ENCODE measurements at places on chromosomes 5 and 9. TPM values are rescaled to one million over a fixed set of nuclear protein-coding genes. Genes with fewer than 3 reads are reported as not detected.

GRCh38 chr5:171654881-171655280 lies 130.7 kb upstream of the SMIM23 start:
- no peak overlapping the region for H3K27ac ChIP-seq
- no peak for DNase-seq
- H3K27me3 ChIP-seq, result no peaks in the 10 kb centered on the region
- no peaks in the 10 kb centered on the region for H3K4me1 ChIP-seq

The PDZD2 gene
- total RNA-seq, result 4.4 TPM

The SHOC1 gene
- under 0.01 TPM for total RNA-seq

The SPATA31A3 gene
- not detected for total RNA-seq

DNA sequence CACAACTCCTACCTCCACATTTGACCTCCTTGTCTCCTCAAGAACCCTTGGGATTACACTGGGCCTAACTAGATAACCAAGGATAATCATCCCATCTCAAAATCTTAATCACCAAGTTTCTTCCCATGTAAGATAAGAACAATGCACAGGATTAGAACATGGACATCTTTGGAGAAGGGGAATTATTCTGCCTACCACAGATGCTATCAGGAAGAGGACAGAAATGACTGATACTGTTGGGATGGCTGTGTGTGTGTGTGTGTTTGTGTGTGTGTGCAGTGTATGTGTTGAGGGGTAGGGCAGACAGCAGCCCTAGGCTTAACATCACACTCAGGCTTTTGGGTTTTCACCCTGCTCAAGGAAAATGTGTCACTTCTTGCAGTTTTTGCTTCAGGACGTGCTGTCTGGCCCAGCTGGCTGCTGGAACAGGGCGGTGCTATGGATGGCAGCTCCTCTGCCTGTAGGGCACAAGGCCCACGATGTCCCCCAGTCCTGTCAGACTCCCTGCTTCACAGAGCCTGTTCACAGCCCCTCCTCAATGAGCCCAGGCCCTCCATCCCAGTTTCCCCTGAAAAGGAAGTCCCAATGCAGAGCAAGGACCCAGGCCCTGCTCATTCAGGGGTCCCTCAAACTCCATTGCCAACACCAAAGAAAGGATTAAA lies 7.7 kb downstream of the CA9 start:
- no peaks in the 10 kb centered on the region for H3K36me3 ChIP-seq
- H3K4me1 ChIP-seq, result no peaks in the 10 kb centered on the region
- no peak for DNase-seq
- no peaks in the 10 kb centered on the region for H3K27me3 ChIP-seq
- H3K4me3 ChIP-seq, result no peak overlapping the region

DNA sequence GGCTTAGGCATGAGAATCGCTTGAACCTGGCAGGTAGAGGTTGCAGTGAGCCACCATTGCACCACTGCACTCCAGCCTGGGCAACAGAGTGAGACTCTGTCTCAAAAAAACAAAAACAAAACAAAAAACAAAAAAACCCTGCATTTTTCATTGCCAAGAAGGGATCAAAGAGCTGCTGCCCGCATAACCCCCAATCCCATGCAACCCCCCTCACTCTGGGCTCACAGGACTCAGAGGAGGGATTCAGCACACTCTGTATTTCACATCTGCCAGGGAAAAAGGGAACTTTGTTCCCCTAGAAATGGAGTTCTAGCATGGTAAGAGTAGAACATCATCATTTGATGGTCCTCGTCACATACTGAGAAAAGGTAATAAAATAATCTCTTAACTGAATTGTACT lies 153.9 kb upstream of the GNA14 start:
- no peak for DNase-seq
- no peak overlapping the region for H3K4me3 ChIP-seq
- H3K27me3 ChIP-seq, result no peaks in the 10 kb centered on the region

The OR1Q1 gene
- not detected for total RNA-seq

The PCDHB5 gene
- 0.38 TPM for total RNA-seq

GRCh38 chr9:125878164-125878631 lies 131.0 kb downstream of the PBX3 start:
- DNase-seq, result no peak
- H3K4me1 ChIP-seq, result no peaks in the 10 kb centered on the region
- H3K27me3 ChIP-seq, result no peaks in the 10 kb centered on the region
- no peaks in the 10 kb centered on the region for H3K36me3 ChIP-seq

- no peak overlapping the region for H3K4me3 ChIP-seq
- no peaks in the 10 kb centered on the region for H3K36me3 ChIP-seq
- no peaks in the 10 kb centered on the region for H3K27me3 ChIP-seq
- H3K27ac ChIP-seq, result no peak overlapping the region
Observed at GRCh38 chr9:88087906-88088305, 50.4 kb downstream of the SPATA31C2 start.

The LMBRD2 gene
- 12.4 TPM for total RNA-seq

GRCh38 chr5:66757219-66757833 lies 161.1 kb downstream of the MAST4 start:
- H3K27me3 ChIP-seq, result no peaks in the 10 kb centered on the region
- no peak overlapping the region for H3K27ac ChIP-seq
- H3K4me1 ChIP-seq, result no peaks in the 10 kb centered on the region
- H3K4me3 ChIP-seq, result no peak overlapping the region
- DNase-seq, result peak; percentile 57

The PSAT1 gene
- 20.8 TPM for total RNA-seq

- H3K4me1 ChIP-seq, result peaks cover 7% of the 10 kb centered on the region
- no peaks in the 10 kb centered on the region for H3K36me3 ChIP-seq
Observed at GRCh38 chr9:98256756-98257155, 1.3 kb upstream of the TBC1D2 start.

DNA sequence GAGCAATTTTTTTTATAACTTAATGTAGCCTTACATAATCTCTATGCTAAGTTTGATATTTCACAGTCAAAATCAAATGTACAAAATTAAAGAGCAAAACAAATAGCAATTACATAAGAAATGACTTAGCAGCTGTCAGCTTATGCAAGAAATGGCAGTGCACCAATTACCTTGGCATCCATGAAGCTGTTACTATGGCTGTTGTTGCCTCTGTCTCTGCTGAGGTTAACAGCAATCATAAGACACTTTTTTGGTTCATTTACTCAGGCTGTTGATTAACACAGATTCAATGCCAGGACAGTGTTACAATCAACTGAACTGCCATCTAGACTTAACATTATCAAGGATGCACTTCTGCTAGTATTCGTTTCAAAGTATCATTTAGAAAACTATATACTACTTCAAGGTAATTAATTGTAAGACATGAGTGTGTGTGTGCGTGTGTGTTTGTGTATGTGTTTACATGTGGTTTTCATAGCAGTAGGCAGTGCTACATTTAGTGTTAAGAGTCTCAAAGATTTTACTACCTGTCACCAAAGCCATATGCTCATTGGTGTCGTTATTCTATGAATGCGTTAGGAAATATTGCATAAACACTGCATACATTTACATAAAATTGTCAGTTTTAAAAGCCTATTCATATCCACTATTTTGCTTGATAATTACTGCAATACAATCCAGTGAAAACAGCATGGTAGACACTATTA lies 1084.2 kb upstream of the COX7C start:
- no peak overlapping the region for H3K27ac ChIP-seq
- no peak overlapping the region for H3K4me3 ChIP-seq
- H3K4me1 ChIP-seq, result no peaks in the 10 kb centered on the region
- H3K27me3 ChIP-seq, result no peaks in the 10 kb centered on the region
- DNase-seq, result no peak

- no peak for DNase-seq
- H3K4me1 ChIP-seq, result no peaks in the 10 kb centered on the region
- no peak overlapping the region for H3K27ac ChIP-seq
- H3K36me3 ChIP-seq, result no peaks in the 10 kb centered on the region
Observed at GRCh38 chr9:92176800-92177185, 61.6 kb upstream of the SPTLC1 start.

GRCh38 chr5:142784401-142784955 lies 14.3 kb downstream of the ARHGAP26 start:
- no peak for DNase-seq
- peaks cover 9% of the 10 kb centered on the region for H3K4me1 ChIP-seq
- no peak overlapping the region for H3K4me3 ChIP-seq
- no peaks in the 10 kb centered on the region for H3K27me3 ChIP-seq
- H3K27ac ChIP-seq, result peak overlapping the region; percentile 33
- H3K36me3 ChIP-seq, result no peaks in the 10 kb centered on the region

GRCh38 chr5:1756481-1756880 lies 43.2 kb downstream of the MRPL36 start:
- H3K27me3 ChIP-seq, result peaks cover 15% of the 10 kb centered on the region
- H3K27ac ChIP-seq, result no peak overlapping the region
- DNase-seq, result no peak
- H3K4me3 ChIP-seq, result no peak overlapping the region
- no peaks in the 10 kb centered on the region for H3K36me3 ChIP-seq

DNA sequence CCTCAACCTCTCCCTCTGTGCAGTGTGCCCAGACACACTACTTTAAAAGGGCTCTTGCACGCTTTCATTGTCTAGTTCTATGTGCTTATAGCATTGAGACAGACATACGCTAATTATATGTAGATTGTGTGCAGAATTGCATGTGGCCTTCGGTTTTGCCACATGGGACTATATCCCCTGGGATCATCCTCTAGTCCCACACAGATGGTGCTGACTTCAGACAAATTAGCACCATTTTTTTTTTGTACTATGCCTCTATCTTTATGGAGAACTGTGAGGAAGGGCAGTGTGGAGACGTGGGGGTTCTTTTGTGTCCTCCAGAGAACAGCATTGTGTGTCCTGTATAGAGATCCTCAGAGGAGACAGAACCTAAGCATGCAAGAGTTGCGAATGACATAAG lies 29.3 kb downstream of the PAPPA start:
- H3K4me1 ChIP-seq, result no peaks in the 10 kb centered on the region
- H3K36me3 ChIP-seq, result no peaks in the 10 kb centered on the region
- H3K27me3 ChIP-seq, result no peaks in the 10 kb centered on the region
- H3K27ac ChIP-seq, result no peak overlapping the region
- no peak overlapping the region for H3K4me3 ChIP-seq

The C9orf50 gene
- 0.05 TPM for total RNA-seq

The SMIM3 gene
- total RNA-seq, result 7.8 TPM

GRCh38 chr5:170508036-170508435 lies 4.2 kb downstream of the KCNIP1 start:
- no peaks in the 10 kb centered on the region for H3K36me3 ChIP-seq
- DNase-seq, result no peak
- no peak overlapping the region for H3K4me3 ChIP-seq
- H3K27ac ChIP-seq, result no peak overlapping the region
- peaks cover 16% of the 10 kb centered on the region for H3K27me3 ChIP-seq

The SLC6A7 gene
- total RNA-seq, result under 0.01 TPM

DNA sequence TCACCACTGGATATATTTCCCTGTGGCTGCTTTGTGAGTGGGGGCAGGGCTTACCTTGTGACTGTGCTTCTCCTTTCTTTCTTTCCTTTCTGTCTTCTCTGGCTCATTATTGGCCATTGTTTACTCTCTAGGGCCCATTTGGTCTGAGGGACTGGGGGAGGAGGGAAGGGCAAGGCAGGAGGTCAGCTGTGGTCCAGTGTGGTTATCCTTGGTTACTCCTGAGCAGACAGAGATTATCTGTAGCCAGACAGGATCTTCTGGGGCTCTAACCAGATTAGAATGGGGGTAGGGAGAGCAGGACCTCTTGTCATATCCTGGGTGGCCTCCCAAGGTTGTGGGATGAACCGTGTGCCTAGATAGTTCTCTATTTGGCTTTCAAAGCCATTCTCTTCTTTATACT lies 71.2 kb downstream of the ANKRD55 start:
- H3K4me1 ChIP-seq, result peaks cover 11% of the 10 kb centered on the region
- H3K4me3 ChIP-seq, result no peak overlapping the region
- DNase-seq, result no peak
- H3K27me3 ChIP-seq, result no peaks in the 10 kb centered on the region
- H3K27ac ChIP-seq, result no peak overlapping the region

The TERT gene
- total RNA-seq, result 3.4 TPM

The CDX1 gene
- 0.85 TPM for total RNA-seq

GRCh38 chr5:168612123-168612522 lies 33.0 kb upstream of the PANK3 start:
- no peaks in the 10 kb centered on the region for H3K36me3 ChIP-seq
- no peak for DNase-seq
- H3K27me3 ChIP-seq, result no peaks in the 10 kb centered on the region
- no peak overlapping the region for H3K4me3 ChIP-seq
- H3K27ac ChIP-seq, result no peak overlapping the region

DNA sequence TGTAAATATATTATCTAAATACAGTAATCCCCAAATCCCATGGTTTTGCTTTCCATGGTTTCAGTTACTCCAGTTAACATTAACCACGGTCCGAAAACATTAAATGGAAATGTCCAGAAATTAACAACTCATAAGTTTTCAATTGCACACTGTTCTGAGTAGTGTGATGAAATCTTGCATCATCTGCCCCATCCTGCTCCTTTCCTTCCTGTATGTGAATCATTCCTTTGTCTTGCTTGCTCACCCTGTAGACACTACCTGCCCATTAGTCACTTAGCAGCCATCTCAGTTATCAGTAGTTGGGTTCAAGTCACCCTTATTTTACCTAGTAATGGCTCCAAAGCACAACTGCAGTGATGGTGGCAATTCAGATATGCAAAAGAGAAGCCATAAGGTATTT lies 1568.5 kb upstream of the WWC1 start:
- no peak overlapping the region for H3K4me3 ChIP-seq
- H3K4me1 ChIP-seq, result no peaks in the 10 kb centered on the region
- no peak for DNase-seq
- H3K27ac ChIP-seq, result no peak overlapping the region
- no peaks in the 10 kb centered on the region for H3K36me3 ChIP-seq
- no peaks in the 10 kb centered on the region for H3K27me3 ChIP-seq

The GPR21 gene
- not detected for total RNA-seq

GRCh38 chr5:180491496-180491895 lies 2.7 kb upstream of the CNOT6 start:
- H3K36me3 ChIP-seq, result peaks cover 4% of the 10 kb centered on the region
- H3K27ac ChIP-seq, result no peak overlapping the region
- no peaks in the 10 kb centered on the region for H3K27me3 ChIP-seq
- no peak for DNase-seq
- peaks cover 22% of the 10 kb centered on the region for H3K4me1 ChIP-seq

The TRIO gene
- total RNA-seq, result 26.9 TPM

GRCh38 chr9:7140401-7140800 lies 382.6 kb downstream of the KDM4C start:
- DNase-seq, result no peak
- no peak overlapping the region for H3K4me3 ChIP-seq
- H3K36me3 ChIP-seq, result peaks cover 3% of the 10 kb centered on the region
- H3K27ac ChIP-seq, result no peak overlapping the region
- no peaks in the 10 kb centered on the region for H3K4me1 ChIP-seq
- H3K27me3 ChIP-seq, result no peaks in the 10 kb centered on the region
